Spinal cord (tissue), 10 donors: ENCODE measurements at places on chromosomes 5 and 9. TPM values are rescaled to one million over a fixed set of nuclear protein-coding genes. Genes with fewer than 3 reads are reported as not detected.

CATSPER3 gene
- total RNA-seq, result 0.33 TPM

LCN10 gene
- not detected for total RNA-seq

OSMR gene
- total RNA-seq, result 10.1 TPM

EDIL3 gene
- total RNA-seq, result 70.2 TPM

PDCD1LG2 gene
- total RNA-seq, result 0.22 TPM

CARTPT gene
- total RNA-seq, result 5.0 TPM

PCDHA6 gene
- total RNA-seq, result 6.9 TPM

PCDHB15 gene
- 10.4 TPM for total RNA-seq

DDX4 gene
- not detected for total RNA-seq

PPP1R2B gene
- total RNA-seq, result 0.20 TPM

STC2 gene
- 2.2 TPM for total RNA-seq

ADRA1B gene
- total RNA-seq, result 2.1 TPM

NR4A3 gene
- total RNA-seq, result 4.0 TPM

SPATA31A5 gene
- not detected for total RNA-seq

PLEKHG4B gene
- 4.2 TPM for total RNA-seq

PCDHAC1 gene
- total RNA-seq, result 3.3 TPM

TAF11L3 gene
- not detected for total RNA-seq

WNT8A gene
- not detected for total RNA-seq

TMEM252 gene
- total RNA-seq, result not detected

FLT4 gene
- 10.1 TPM for total RNA-seq

PCDHGA7 gene
- total RNA-seq, result 6.6 TPM

SLC23A1 gene
- total RNA-seq, result 0.40 TPM

RPL7A gene
- total RNA-seq, result 2,086 TPM
